ENCODE measurements at places on chromosomes 4 and X.

GRCh38 chr4:99848591-99849001, 32.0 kb downstream of the DAPP1 start:
- DNase-seq: no peak

DNA sequence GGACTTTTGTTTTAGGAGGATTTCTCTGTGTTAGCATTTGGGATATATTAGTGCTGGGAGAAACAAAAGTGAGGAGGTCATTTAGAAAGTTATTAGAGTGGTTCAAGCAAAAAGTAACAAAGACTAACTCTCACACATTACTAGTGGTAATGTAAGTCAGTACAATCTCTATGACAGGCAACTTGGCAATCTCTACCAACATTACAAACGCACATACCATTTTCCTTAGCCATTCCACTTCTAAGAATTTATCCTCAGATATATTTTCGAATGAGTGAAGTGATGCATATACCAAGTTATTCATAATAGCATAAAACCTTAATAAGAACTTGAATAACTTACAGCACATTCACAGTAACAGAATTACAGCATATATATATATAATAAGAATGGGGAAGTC, 146.2 kb downstream of the PRSS12 start:
- DNase-seq: no peak

- DNase-seq: no peak
These were observed 467.7 kb downstream of the NKX6-1 start for GRCh38 chr4:84031401-84031800.

GRCh38 chrX:56588397-56589188, 25.2 kb downstream of the UBQLN2 start:
- DNase-seq: no peak

GRCh38 chr4:75658876-75659275, 14.3 kb downstream of the G3BP2 start:
- no peak for DNase-seq

- DNase-seq: no peak
These were observed 9.6 kb downstream of the NLGN3 start for GRCh38 chrX:71154196-71154595.

GRCh38 chrX:9737363-9737762, 28.3 kb downstream of the GPR143 start:
- no peak for DNase-seq

GRCh38 chr4:154615211-154615610, 2.8 kb upstream of the FGG start:
- DNase-seq: no peak

DNA sequence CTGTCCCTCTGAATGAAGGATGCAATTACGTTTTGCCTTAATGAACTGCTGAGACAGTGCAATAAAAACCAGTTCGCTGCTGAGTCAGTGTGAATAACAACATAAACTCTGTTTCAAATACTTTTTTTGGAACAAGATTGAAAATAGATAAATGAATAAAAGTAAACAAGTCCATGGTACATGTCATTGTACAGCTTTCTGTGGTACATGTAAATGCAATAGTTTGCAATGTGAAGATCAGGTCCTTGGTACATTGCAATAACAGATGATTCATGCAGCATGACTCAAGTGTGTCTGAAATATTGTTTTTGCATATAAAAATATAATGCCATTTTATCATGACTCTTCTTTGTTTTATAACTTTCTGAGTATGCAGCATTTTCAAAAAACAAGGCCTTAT, 193.4 kb upstream of the PACRGL start:
- no peak for DNase-seq

GRCh38 chr4:37138789-37139188, 105.8 kb upstream of the NWD2 start:
- DNase-seq: no peak

GRCh38 chr4:66266035-66266434, 595.7 kb upstream of the EPHA5 start:
- DNase-seq: no peak

DNA sequence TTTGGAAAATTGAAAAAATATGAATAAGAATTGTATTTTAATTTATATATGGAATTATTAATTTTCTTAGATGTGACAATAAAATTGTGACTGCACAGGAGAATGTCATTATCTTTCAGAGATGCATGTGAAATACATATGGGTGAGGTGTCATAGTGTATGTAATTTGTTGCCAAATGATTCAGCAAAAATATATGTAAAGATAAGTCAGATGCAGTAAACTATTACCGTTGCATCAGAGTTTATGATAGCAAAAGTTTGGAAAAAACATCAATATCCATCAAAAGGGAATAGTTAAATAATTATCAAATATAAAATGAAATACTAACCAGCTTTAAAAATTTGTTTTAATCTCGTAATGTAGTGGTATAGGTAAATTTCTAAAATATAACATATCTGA, 10.4 kb upstream of the SLC7A11 start:
- DNase-seq: no peak

DNA sequence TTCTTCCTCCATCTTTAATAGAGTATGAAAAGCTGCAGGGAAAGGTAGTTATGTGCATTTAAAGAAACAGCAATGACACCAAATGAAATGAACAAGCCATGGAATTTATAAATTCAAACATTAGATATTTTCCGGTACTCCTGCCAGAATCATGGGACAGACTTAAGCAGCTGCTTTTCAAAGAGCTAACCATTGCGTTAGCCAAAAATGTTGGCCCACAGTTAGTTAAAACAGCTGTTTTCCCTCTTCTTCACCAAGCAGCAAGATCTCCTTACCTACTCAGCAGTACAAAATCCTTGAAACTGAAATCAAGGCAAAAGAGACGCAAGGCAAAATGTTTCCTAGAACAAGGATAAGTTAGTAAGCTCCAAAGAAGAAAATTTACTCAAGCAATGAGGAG, 64.0 kb downstream of the MANBA start:
- no peak for DNase-seq

GRCh38 chr4:44978020-44978419, 251.7 kb upstream of the GNPDA2 start:
- no peak for DNase-seq

GRCh38 chr4:96260064-96260682, 420.3 kb downstream of the PDHA2 start:
- DNase-seq: no peak

DNA sequence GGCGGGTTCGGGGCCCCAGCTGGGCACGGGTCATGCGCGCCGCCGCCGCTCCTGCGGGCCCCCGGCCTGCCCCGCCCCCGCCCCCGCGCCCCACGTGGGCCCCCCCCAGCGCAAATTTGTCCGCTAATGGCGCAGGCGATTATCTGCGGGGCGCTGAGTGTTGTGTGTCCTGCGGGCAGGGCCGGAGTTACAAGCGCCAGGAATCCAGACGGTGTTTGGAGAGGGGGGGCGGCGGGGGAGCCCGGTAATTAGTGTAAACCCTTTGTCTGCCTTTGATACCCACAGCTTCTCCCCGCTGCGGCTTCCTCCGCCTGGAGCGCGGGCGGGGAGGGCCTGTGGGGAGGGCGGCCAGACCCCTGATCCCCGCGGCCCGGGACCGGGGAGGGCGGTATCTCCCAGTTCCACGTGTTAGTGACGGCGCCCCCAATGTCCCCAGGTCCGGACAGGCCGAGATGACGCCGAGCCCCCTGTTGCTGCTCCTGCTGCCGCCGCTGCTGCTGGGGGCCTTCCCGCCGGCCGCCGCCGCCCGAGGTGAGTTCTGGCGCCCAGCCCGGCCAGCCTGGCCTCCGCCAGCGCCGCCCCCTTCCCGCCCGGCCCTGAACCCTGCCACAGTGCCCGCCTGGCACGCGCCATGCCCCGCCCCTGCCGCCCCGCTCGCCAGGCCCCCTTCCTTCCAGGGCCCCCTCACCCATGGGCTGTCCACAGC, 761 bp downstream of the FGFRL1 start:
- no peak for DNase-seq

DNA sequence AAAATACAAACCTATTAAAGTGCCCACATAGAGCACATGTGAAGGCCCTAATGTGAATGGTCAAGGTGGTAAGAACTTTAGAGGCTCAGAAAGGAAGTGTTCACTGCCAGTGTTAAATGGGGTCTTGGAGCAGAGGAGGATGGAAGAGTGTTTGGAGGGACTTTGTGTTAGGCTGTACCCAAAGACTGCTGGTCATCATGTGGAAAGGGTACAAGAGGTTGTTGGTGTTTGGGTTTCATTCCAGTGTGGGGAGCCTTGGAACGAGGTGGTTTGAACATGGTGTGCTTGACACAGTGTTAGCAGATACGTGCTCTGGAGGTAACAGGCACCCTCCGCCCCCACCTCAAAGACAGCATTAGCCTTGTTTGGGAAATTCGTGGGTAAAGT, 73.1 kb downstream of the RAPGEF2 start:
- DNase-seq: no peak

DNA sequence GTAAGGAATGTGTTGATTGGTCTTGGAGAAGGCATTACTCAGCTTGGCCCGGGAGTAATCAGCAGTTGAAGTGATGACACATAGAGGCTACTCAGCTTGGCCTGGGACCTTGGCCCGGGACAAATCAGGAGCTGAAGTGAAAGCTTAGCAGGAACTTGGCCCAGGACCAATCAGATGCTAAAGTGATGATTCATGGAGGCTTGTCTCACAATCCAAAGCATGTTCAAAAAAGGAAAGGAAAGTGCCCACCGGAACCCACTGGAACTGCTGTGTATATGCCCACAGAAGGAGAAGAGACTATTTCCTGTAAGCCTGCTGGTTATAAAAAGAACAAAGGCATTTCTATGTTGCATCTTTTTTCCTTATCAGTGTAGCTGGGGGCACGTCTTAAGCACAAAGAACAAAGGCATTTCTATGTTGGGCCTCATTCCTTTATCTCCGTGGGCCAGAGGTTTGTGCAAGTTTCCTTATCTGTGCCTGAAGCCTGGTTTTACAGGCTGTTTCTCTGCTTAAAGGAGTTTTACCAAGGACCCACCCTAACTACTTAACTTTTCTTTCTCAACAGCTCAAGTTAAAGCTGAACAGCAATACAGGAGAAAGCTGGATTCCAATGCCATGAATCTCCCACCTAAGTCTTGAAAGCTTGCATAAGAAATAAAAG, 1176.7 kb downstream of the NLGN4X start:
- DNase-seq: peak; percentile 40

GRCh38 chrX:41722816-41723618, 964 bp upstream of the GPR82 start:
- no peak for DNase-seq

GRCh38 chr4:21470535-21470934, 478.0 kb downstream of the KCNIP4 start:
- no peak for DNase-seq

GRCh38 chr4:104749062-104749461, 254.4 kb upstream of the CXXC4 start:
- no peak for DNase-seq

DNA sequence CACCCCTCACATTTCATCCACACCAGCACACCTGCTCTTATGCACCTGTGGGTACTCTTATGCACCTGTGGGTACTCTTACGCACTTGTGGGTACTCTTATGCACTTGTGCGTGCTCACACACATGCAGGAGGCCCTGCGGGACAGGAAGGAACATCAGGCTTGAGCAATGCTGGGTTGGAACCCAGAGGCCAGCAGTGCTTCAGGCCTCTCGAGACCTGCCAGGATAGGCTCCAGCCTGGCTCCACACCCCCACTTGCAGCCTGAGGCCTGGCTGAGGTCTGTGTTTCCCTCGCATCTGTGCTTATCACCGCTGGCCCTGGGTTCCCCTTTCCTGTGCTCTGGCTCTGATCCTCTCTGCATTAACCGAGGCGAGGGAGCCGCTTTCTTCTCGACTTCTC, 34.7 kb downstream of the SORCS2 start:
- DNase-seq: no peak

DNA sequence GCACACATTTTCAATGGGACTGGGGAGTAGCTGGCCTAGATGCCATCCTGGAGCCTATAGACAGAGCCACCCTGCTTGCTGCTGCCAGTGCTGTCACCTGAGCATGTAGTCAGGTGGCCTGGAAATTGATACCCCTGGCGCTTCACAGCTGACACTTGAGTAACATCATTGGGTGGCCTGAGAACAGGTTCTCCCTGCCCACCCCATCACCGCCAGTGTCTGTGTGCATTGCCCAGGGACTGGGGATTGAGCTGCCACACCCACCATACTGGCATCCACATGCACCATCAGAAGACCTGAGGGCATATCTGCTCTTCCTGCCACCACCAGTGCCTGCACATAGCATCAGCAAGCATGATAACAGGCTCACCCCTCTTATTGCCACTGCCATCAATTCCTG, 1142.9 kb upstream of the PABPC4L start:
- DNase-seq: no peak

- DNase-seq: peak; percentile 51
These were observed 4.8 kb upstream of the RGS12 start for GRCh38 chr4:3287972-3288570.

DNA sequence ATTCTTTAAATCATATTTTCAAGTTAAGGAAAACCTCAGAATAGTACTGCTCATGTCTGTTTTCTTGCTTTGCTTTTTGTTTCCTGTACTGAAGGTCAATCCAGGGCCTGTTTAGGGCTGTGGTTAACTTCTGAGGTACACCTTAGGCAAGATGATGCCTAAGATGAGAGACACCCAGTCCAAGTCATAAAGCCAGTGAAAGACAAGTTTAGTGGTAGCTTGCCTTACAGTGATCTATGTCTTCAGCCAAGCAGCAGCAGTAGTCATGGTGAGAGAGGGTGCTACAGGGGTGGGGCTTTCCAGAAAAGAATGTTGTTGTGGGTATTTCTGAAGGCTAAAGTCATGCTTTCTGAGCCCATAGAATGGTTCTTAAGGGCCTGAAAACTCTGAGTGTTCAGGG, 173.7 kb downstream of the VSIG4 start:
- DNase-seq: no peak

DNA sequence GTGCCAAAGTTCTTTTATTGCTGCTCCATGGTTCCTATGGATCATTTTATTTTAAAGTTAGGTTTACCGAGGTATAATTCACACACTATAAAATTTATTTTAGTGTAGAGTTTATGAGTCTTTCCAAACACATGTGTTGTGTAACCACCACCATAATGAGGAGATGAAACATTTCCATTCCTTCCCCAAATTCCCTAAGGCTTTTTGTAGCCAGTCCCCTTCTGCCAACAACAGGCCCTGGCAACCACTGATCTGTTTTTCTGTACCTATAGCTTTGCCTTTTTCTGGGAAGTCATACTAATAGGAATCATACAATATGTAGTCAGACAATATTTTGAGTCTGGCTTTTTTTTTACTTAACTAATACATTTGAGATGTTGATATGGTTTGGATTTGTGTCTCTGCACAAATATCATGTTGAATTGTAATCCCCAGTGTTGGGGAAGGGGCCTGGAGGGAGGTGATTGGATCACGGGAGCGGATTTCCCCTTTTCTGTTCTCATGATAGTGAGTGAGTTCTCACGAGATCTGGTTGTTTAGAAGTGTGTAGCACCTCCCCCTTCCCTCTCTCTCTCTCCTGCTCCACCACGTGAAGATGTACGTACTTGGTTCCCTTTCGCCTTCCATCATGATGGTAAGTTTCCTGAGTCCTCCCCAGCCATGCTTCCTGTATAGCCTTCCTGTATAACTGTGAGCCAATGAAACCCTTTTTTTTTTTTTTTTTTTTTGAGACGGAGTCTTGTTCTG, 59.6 kb upstream of the DHX15 start:
- no peak for DNase-seq

- DNase-seq: no peak
These were observed 175.4 kb downstream of the SH3BGRL start for GRCh38 chrX:81377329-81377728.

All from Right ventricle myocardium superior (tissue), 1 donor.